ENCODE measurements at places on chromosomes 5 and 9. TPM values are rescaled to one million over a fixed set of nuclear protein-coding genes. Genes with fewer than 3 reads are reported as not detected.

DNA sequence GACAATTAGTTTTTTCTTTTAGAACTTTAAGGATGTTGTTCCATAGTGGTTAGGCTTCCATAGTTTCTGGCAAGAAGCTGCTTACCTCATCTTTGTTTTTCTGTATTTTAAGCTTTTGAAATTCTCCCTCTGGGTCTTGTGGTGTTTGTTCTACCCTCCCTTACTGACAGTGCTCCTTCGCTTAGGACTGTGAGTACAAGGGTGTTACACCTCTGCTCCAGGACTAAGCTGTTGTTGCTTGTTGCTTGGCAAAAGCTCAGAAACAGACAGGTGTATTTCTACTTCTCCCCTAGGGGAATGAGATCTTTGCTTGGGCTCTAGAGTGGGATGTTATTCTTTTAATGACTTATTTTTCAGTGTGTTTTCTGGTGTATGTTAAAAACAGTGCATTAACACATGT is 225.2 kb downstream of the WDR70 start:
- no peak for DNase-seq

GRCh38 chr9:71814815-71815214 is 46.5 kb upstream of the CEMIP2 start:
- DNase-seq: no peak

DNA sequence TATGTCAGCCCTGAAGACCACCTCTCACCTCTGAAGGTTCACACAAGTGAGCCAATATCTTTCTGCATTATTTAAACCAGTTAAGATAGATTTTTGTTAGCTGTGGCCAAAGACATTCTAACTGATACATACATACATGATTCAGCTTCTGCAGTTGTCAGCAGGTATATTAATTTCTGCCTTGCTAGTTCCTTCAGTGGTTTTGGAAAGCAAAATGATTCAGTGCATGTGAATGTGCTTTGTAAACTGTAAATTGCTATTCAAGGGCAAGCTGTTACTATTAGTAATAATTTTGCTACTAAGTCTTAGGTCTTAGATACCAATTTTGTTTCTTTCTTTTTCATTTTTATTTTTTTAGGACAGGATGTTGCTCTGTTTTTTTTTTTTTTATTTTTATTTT is 89.2 kb upstream of the ERBIN start:
- no peak for DNase-seq

- no peak for DNase-seq
These were observed 2.8 kb downstream of the PURA start for GRCh38 chr5:140116716-140117115.

- DNase-seq: no peak
These were observed 123.8 kb upstream of the LIFR start for GRCh38 chr5:38680094-38680825.

- DNase-seq: no peak
These were observed 672 bp upstream of the ITGA2 start for GRCh38 chr5:52988335-52989024.

- DNase-seq: no peak
These were observed 123.7 kb downstream of the INSYN2B start for GRCh38 chr5:169856571-169856970.

GRCh38 chr5:60148366-60148765 is 254.8 kb upstream of the PDE4D start:
- DNase-seq: no peak

GRCh38 chr5:160268121-160268520 is 38.8 kb downstream of the FABP6 start:
- DNase-seq: no peak

DNA sequence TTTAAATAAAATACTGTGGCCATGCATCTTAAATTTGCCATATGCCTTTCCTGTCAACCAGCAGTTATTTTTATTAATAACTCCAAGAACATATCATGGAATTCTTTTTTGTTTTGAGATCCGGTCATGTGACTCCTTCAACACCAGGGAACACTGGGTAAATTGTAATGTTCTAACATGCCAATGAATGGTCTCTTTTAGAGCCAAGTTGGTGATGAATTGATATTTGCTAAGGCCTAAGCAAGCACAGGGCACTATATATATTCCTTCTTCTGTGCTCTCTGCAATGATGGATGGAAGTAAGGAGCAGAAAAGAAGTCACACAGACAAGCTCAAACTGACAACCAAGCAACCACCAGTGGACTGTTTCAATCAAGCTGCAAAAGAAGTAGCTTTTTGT is 124.0 kb downstream of the EFNA5 start:
- DNase-seq: no peak

DNA sequence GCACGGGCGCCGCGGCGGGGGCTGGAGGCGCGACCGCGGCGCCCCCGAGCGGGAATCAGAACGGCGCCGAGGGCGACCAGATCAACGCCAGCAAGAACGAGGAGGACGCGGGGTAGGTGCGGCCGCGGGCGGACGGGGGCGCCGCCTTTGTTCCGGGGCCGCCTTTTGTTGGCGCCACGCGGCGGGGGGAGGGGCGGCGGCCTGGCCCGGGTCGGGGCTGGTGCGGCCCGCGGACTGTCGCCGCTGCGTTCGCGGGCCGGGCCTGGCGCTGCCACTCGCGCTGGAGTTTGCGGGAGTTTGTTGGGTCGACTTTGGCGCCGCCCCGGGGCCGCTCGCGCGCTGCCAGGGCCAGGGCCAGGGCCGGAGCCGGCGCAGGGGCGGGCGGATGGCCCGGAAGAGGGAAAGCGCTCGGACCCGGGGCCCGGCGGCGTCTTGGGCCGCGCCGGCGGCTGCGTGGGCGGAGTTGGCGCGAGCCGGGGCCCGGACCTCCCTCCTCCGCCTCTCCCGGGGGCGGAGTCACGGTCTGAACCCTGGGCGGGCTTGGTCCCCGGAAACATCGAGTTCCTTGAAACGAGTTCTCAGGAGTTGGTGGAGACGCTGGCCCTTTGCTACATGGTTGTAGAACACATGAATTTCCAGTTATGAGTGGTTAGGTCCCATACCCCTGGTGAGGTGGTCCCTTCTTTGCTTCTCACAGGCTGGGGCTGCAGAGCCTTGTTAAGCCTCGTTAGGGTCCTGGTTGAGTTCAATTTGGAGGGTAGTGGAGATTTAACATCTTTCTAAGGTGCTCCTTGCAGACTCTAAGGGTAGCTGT is 809 bp downstream of the HNRNPAB start:
- DNase-seq: peak; percentile 52

DNA sequence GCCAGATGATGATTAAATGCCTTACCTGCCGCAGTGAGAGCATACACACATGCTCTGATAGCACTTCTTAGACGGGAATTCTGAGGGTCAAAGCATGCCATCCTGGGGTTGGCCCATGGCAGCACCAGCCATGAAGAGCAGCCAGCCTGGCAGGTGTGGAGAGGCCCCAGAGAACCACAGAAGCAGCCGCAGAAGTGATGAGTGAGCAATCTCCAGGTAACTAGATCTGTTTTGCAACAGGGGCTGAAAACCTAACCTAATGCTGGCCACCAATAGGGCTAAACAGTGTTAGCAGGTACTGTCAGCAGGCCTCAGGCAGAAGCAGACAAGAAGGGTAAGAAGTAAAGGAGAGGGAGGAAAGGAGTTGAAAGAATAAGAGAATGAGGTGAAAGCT is 33.5 kb upstream of the HOMER1 start:
- DNase-seq: no peak

- no peak for DNase-seq
These were observed 344.6 kb upstream of the CTNND2 start for GRCh38 chr5:12248831-12249230.

DNA sequence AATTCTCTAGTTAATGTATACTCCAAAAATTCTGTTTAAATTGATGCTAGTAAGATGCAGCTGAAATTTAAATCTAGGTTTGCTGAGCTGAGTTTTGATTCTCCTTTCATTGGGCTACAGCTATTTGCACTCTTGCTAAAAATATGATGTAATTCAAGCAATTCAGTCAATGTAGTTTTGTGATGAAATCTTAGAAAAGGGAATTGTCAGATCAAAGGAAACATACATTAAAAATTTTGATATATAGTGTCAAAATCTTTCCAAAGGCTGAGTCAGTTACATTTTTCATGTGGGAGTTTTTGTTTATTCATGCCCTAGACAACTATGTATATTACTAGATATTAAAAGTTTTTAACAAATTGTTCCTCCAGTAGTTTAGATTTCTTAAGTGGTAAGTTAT is 334.9 kb upstream of the DAB2 start:
- DNase-seq: no peak

Gene FGD3
- total RNA-seq: 293 TPM

Gene ARSI
- not detected for total RNA-seq

Gene CA9
- total RNA-seq: 0.46 TPM

Gene KIF4B
- not detected for total RNA-seq

Gene DIPK1B
- total RNA-seq: 2.1 TPM

Gene ZBTB26
- 5.4 TPM for total RNA-seq

Gene DTWD2
- total RNA-seq: 4.4 TPM

Gene PLPP1
- 10.6 TPM for total RNA-seq

Gene ABCA1
- 4.4 TPM for total RNA-seq

Gene WNT8A
- not detected for total RNA-seq

Data from T-cell (primary cell).